Nasal cavity respiratory epithelium epithelial cell of viscerocranial mucosa (primary cell): ENCODE measurements at places on chromosomes 1 and 21. TPM values are rescaled to one million over a fixed set of nuclear protein-coding genes. Genes with fewer than 3 reads are reported as not detected.

The TSSK3 gene
- total RNA-seq, result 0.28 and 0.34 TPM in 2 replicates

The KCNQ4 gene
- total RNA-seq, result under 0.01 and 0.07 TPM in 2 replicates

The MAB21L3 gene
- total RNA-seq, result 1.0 and 1.4 TPM in 2 replicates

The OR10J1 gene
- not detected in 2 replicates for total RNA-seq

The IGSF21 gene
- total RNA-seq, result not detected in 2 replicates
